Stimulated activated CD8-positive, alpha-beta memory T cell treated with anti-CD3 and anti-CD28 coated beads, Interleukin-4, amount 100 ng/mL, for 1 hour (primary cell): ENCODE measurements at places on chromosomes 2 and 18.

DNA sequence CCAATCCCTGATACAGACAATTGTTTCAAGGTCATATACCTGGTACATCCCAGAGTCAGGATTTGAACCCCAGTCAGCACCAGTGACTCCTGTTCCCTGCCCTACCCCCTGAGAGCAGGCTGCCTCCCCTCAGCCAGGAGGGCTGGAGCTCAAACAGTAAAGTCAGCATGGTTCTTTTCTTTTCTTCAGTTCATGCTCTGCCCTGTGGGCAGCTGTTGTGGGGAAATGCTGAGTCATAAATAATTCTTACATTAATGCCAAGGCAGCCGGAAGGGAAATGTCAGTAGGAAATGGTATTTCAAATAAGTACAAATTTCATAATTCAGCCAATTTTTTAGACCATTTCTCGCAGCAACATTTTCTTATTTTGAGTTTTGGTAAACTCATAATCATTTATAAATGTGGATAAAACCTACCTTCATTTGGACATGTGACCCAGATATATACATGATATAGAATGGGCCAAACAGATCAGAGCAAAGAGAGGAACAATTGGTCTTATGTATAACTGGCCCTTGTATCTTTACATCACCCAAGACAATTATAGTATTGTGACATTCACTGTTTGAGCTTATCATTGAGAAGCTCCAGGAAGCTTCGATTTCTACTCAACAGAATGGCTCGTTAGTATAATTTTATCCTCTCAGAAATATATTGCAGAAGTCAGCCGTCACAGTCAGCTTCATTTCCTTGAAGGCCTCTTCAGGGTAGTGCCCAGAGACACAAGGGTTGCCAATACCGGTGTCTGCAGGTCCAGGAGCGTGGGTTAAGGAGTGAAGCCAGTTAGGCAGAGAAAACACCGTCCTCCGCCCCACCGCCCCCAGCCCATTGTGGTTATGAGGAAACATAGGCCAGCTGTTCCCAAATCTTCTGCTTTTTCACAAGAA, 28.0 kb upstream of the SCYGR1 start:
- DNase-seq: no peak

DNA sequence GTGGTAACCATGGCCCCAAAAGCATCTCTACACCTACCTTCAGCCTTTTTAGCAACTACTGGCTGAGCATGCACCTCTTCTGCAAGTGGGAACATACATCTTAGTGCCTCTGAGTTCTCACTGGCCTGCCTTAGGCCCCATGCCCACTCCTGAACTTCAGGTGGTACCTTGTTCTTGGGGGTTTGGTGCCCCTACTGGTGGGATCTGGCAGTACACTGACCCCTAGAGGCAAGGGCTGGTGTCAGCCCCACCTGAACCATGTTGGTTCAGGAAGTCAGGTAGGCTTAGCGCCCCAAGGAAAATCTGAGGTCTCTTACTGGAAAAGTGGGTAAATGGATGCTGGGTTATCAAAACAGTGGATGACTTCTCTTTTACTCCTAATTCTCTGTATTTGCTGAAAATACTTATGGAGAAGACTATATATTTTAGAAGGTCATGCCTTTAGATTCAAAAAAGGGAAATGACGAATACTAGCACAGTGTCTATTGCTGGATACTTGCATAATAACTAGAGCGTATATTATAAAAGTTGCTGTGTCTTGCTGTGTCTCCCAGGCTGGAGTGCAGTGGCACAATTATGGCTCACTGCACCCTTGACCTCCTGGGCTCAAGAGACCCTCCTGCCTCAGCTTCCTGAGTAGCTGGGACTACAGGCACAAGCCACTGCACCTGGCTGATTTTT, 84.6 kb downstream of the RAB31 start:
- no peak for DNase-seq

GRCh38 chr2:2581331-2582159, 250.5 kb upstream of the MYT1L start:
- DNase-seq: no peak

GRCh38 chr2:106953236-106953635, 67.3 kb upstream of the ST6GAL2 start:
- no peak for DNase-seq

GRCh38 chr2:178512484-178512883, 32.2 kb downstream of the PLEKHA3 start:
- no peak for DNase-seq

- DNase-seq: no peak
These were observed 198.3 kb upstream of the FIGN start for GRCh38 chr2:163934131-163934530.

- DNase-seq: no peak
These were observed 52.4 kb upstream of the B3GNT7 start for GRCh38 chr2:231343006-231343710.

DNA sequence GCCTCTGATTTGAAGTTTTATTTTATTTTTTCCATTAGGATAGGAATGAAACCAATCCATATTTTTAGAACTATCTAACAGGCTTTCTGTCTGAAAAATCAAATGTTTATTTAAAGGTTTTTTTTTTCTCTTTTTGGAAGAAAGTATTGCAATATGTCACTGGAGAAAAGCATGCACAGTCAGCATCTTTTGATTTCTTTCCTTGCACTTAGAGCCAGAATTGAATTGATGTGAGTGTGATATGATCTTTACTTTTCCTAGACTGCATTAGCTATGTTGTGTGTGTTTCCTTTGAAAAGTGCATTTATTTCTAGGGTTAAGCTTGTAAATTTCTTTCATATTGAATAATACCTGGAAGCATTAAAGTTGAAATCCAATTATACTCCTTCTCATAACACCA, 87.6 kb downstream of the ASXL3 start:
- DNase-seq: no peak

DNA sequence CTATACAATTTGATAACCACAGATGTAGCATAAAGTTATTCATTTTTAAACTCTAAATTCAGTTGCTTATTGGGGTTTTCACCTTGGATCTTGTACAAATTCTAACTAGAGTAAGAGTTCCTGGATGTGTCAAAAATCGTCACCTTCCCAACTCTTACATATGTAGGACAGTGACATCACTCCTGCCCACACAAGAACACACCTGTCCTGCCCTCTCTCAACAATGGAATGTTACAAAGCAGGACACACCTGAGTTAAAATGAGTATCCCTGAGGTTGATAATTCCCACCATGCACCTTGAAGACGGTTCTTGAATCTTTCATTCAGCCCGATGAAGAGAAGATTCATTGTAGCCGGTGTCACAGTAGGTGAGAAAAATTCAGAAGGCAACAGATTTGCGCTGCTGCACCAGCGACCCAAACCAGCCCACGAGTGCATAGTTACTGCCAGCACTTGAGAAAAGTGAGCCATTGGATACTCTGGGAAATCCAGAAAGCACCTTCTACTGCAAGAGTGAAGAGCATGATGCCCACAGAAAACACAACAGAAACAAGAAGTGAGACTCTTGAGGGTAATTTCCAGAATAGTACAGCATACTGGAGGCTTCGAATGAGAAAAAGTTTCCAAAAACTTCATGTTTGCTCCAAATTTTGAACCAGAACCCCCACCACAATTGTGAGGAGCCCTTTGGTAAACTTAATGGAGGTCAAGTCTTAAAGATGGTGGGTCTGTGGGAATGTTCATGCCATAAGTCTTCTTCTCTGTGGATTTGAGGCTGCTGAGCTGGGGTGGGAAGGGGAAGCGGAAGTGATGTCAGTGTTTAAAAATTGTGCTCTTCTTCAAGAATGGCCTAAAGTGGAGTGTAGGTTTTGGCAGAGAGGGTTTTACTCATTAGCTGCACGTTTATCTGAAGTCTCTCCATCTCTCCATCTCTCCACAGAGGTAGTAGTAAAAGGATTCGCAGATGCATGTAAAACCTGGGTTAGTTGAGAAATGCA, 34.7 kb upstream of the ADAM23 start:
- no peak for DNase-seq

DNA sequence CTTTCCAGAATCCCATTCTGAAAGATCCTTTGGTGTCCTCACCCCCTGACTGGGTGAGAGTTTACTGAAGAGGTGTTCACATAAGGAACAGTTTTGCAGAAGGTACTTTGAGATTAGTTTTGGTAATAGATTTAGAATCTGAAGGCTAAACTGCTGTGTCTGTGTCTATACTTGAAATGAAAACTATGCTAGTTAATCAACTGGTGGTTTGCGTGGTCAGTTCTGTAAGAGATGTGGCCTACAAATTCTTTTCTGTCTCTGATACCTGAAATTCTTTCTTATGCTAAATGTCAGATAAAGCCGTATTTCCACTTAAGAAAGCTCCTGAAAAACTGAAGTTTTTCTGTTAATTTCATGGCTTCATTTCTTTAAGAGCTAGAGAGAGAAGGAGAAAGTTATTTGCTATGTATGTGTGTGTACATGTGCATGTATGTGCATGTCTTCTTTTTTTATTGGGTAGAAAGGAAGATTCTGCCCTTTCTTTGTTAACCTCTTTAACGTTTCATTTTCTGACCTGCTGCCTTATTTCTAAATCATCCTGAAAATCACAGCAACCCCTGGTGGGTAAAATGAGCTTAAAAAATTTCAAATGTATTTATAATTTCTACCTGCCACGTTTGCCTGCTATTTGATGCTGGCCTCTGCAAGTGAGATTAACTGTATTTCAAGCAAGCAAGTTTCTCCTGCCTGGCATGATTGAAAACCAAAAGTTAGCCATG, 552.0 kb upstream of the NRP2 start:
- no peak for DNase-seq

- no peak for DNase-seq
These were observed 670.8 kb downstream of the TDRD15 start for GRCh38 chr2:21794611-21795010.

DNA sequence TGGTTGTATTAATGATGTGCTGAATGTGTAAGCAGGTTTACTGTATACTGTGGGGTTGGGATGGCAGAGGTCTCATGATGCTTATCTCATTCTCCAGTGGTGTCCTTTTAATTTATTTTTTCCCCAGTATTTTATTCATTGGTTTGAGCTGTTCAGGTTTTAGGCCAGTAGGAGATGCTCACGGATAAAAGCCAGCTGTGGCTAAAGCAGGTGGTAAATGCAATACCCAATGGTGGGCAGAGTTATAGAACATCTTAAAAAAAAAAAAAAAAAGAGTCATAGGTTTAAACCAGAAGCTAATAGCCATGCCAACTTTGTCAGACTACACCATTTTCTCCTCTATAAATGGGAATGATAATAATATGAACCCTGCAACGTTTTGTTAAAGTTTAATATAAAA, 57.8 kb upstream of the NEUROD1 start:
- no peak for DNase-seq

GRCh38 chr2:230949966-230950873, 25.2 kb upstream of the GPR55 start:
- DNase-seq: no peak

DNA sequence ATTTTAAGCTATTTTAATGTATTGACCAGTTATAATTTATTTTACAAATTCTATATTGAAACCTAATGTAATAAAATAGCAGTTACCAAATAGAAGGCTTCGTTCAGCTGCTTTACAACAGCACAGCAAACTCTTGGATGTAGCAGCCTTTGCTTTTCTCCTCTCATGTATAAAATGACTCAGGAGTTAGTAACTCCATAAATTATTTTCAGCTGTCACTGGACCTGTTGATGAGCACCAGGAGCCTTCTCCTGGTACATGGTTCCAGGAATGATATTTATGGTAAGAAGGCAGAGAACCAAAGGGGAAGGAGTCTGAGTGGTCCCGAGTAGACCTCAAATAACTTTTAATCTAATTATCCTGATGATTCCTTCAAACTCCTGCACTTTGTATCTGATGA, 256.4 kb upstream of the NETO1 start:
- DNase-seq: no peak

DNA sequence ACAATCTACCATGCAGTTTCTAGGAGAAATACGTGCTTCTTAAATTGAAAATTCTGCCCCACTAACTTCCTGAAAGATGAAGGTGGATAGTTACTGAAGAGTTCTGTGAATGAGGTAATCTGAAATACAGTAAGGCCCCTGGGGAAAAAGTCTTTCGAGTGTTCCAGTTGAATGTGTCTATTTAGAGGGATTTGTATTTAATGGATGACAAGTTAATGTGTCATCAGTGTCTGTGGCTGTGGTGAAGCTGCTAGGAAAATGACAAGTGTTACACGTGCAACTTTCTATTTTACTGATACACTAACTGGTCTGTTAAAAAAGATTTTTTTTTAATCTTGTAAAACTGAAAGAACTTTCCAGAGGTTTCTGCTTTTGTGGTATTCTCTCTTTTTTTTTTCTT, 384.6 kb downstream of the STK39 start:
- no peak for DNase-seq
